Epithelial cell of alveolus of lung (primary cell): ENCODE measurements at places on chromosomes 1 and 21. TPM values are rescaled to one million over a fixed set of nuclear protein-coding genes. Genes with fewer than 3 reads are reported as not detected.

The DBT gene
- total RNA-seq: 3.4 and 10.9 TPM in 2 replicates

The KCNJ9 gene
- not detected in 2 replicates for total RNA-seq

The CFAP74 gene
- not detected in 2 replicates for total RNA-seq

The BGLAP gene
- 1.2 TPM in 1 of 2 replicates, not detected in the other for total RNA-seq

The SLC6A17 gene
- total RNA-seq: 0.13 TPM in 1 of 2 replicates, not detected in the other

The PTGFR gene
- total RNA-seq: 0.78 and 2.6 TPM in 2 replicates

The U2AF1 gene
- 24.0 and 27.0 TPM in 2 replicates for total RNA-seq

The SLC9A1 gene
- 18.6 and 24.7 TPM in 2 replicates for total RNA-seq

The LHX8 gene
- not detected in 2 replicates for total RNA-seq
